ENCODE measurements at places on chromosomes 1 and 21.

DNA sequence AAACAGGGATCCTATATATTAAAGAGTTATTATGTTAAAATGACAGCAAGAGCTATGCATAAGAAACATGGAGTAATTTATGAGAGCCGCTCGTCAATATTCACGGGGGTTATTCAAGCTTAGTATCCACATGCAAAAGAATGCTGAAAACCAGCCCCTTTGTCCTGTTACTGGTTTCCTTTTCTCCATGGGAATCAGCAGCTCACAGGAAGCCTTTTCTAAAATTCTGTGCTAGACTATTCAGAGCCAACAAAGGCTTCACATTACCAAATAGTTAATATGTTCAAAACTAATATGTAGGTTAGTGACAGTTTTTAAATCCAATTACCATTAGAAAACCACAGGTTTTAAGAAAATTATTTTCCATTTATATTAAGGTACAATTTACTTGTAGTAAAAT, 225.6 kb upstream of the MAP1LC3C start:
- no peak for DNase-seq

GRCh38 chr1:59776960-59777852, 37.5 kb upstream of the HOOK1 start:
- DNase-seq = no peak

GRCh38 chr1:24341260-24341659, 22.1 kb downstream of the GRHL3 start:
- no peak for DNase-seq

DNA sequence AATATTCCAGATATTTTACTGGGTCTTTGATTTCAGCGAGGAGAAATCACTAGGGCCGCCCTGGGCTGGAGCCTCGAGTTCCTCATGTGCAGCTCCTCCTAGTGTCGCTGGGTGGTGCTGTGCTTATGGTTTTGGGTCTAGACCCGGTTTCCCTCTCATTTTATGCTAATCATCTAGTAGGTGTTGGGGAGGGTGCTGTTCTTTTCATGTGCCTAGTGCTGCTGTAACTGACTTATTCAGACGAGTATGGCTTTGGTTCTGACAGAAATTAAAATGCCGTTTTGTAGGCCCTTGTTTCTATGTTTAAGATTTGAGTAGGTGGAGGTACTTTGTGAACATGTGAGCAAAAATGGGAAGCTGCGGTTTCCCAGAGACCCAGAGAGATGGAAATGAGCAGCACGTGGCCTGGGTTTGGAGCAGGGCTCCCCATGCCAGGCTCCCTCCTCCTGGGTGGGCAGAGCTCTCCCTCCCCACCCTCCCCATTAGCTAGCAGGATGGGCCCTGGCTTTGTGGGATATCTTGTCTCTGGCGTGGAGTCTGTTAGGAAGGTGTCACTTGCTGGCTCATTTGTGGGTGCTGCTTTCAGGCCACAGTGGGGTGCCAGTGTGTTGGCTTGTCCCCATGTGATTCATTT, 74.0 kb upstream of the GPR88 start:
- DNase-seq = no peak
